ENCODE measurements at places on chromosomes 3 and 15. TPM values are rescaled to one million over a fixed set of nuclear protein-coding genes. Genes with fewer than 3 reads are reported as not detected.

DNA sequence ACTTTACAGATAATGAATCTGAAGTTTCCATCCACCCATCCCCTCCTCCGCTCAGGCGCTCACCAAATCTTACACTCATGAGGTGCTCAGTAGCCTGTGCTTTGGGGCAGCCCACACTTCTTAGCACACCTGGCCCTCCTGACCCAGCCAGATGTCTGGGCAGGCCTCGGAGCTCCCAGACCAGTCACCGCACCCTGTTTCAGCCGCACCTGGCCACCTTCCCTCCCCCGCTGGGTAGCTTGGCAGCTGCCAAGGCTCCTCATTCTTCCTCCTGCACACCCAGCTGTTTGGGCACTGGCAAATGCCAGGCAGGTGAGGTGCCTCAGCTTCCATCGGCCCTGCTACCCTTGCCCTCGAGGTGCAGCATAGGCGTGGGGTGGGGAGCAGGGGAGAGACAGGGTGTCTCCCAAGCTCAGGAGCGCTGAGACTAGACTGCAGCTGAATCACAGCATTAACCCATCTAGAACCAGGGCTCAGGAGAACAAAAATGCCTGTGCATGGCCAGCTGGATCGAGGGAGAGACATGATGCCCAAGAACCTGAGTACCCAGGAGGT lies 45.8 kb downstream of the CDC25A start:
- DNase-seq = no peak

GRCh38 chr15:43095708-43096347 lies 10.0 kb downstream of the UBR1 start:
- DNase-seq = no peak

GRCh38 chr3:141710888-141711616 lies 27.0 kb upstream of the RNF7 start:
- DNase-seq = peak; percentile 57

The RGMA gene
- 0.36 TPM for polyA plus RNA-seq

Data from AG04450 (cell line).